ENCODE measurements at places on chromosomes 12 and 14.

GRCh38 chr12:121059031-121059898 is 20.2 kb upstream of the OASL start:
- DNase-seq: no peak

DNA sequence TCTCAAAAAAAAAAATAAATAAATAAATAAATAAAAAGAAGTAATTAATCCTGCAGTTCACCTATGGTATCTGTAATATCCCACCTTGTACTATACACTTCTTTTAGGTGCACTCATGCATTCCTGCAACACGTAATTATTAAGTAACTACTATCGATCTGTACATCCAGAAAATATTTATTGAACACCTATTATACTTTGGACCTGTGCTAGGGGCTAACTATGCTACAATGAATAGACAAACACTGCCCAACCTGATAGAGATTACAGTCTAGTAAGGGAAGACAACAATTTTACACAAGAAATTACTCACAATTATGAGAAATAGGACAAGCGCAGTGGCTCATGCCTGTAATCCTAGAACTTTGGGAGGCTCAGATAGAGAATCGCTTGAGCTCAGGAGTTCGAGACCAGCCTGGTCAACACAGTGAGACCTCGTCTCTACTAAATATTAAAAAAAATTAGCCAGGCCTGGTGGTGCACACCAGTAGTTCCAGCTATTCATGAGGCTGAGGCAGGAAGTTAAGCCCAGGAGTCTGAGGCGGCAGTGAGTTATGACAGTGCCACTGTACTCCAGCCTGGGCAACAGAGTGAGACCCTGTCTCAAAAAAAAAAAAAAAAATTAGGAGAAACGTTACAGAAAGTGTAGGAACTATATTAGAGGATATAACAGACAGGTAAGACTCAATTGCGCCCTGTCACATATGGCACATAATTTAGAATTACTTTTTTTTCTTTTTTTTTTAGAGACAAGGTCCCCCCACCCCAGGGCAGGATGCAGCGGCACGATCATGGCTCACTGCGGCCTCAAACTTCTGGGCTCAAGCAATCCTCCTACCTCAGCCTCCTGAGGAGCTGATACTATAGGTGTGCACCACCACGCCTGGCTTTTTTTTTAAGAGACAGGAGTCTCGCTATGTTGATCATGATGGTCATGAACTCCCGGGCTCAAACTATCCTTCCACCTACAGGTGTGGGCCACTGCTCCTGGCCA is 1.2 kb downstream of the NRDE2 start:
- no peak for DNase-seq

DNA sequence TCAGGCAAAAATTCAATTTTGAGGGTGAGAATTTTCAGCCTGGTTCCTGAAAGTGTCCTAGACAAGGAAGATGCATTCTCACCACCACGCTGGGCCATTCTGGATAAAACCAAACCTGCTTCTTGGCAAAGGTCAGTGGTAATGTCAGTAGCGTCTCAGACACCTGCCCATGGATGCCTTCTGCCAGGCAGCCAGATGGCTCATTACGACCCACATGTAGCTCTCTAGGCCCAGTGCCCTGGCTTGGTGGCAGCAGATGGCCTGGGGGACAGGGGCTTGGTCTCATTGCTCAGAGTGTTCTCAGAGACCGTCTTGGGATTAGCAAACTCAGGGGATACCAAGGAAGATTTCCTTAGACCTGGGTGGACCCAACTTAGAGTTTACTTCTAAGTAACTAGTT is 105.1 kb downstream of the ARF6 start:
- DNase-seq: no peak

DNA sequence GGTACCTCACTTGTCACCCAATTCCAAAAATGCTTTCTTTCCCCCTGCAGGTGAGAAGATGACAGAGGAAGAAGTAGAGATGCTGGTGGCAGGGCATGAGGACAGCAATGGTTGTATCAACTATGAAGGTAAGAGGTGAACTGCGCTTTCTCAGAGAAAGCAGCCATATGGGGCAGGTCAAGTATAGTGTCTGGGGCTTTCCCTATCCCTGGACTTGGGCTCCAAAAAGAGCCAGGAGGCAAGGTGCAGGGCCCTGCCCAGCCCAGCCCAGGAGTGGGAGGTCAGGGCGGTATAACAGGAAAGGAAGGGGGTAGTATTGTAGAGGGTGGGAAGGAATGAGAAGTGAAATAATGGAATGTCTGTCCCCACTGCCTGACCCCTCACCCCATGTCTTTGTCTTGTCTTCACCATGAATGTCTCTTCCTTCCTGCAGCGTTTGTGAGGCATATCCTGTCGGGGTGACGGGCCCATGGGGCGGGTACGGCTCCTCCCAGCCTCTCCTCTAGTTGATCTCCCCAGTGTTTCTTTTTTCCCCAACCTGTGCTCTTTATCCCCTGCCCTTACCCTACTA is 2.1 kb downstream of the MYL6 start:
- DNase-seq: peak; percentile 56

- DNase-seq: no peak
Observed at GRCh38 chr14:97058074-97058467, 260.9 kb downstream of the VRK1 start.

- DNase-seq: no peak
Observed at GRCh38 chr14:58353516-58354299, 42.0 kb upstream of the TOMM20L start.

DNA sequence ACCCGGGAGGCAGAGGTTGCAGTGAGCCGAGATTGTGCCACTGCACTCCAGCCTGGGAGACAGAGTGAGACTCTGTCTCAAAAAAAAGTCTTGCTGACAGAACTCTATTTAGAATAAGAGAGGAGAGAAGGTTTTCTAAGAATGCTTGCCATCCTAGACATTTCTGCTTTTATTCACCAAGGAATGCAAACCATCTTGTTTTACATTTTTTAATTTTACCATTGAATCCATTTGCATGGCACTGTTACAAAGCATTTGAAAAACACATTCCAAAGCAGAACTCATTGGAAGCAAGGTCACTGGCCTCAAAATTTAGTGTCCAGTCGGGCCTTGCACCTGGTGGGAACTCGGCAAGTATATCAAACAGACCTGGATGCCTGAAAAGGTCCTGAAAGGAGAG is 44.2 kb upstream of the RASSF3 start:
- no peak for DNase-seq

DNA sequence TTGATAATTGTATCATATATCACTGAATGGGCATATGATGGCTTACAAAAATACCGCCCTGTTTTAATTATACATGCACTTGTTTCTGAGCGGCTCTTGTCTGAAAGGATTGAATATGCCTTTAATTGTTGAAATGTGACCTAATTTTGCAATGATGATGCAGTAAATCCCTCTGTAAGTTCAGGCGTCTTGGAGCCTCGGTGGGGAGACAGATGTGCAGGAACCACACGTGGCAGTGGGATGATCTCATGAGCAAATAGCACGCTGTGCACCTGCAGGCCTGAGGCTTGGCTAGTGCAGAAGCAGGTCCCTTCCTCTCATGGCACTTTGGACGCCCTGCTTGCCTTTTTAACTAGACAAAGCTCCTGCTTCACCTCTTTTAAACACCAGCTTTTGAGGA is 49.3 kb upstream of the ASPG start:
- no peak for DNase-seq

DNA sequence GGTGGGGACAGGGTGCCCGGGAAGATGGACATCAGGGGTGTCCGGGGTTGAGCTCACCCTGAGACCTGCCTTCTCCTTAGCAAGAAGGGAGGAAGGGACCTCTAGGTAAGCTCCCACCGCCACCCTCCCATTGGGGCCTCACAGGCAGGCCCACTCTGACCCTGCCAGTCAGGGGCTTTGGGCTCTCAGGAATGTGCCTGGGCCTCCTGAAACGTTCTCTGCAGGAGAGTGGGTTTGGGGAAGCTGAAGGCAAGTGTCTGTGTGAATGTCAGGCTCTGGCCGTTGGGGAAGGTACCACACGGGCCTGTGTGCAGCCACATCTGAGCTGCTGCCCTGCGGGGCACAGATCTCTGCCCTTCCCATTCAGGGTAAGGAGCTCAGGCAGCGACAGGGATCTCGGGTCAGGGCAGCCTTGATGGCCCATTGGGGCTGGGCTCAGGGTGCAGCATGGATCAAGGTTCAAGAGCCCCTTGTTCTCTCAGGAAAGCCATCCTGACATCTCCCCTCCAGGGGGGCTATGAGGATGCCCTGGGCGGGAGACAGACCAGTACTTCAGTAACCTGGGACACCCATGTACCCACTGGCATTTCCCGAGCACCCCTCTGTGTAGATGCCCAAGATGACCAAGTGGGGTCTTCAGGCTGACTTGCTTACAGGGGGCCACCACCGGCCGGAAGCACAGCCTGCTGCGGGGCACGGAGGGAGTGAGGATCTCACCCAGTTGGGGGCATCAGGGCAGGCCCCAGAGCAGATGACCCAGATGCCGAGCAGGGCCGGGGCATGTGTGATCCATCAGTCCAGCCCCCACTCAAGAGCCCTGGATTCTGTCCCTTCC is 29.7 kb downstream of the FAM222A start:
- no peak for DNase-seq

GRCh38 chr12:1607940-1608712 is 13.7 kb upstream of the FBXL14 start:
- DNase-seq: no peak

GRCh38 chr12:14952299-14952921 is 9.0 kb downstream of the ARHGDIB start:
- DNase-seq: no peak

GRCh38 chr14:22928237-22929103 is 706 bp downstream of the PRMT5 start:
- no peak for DNase-seq

GRCh38 chr14:75612157-75612556 is 33.7 kb downstream of the FLVCR2 start:
- no peak for DNase-seq

All from T-helper 22 cell (primary cell).